Stimulated activated CD8-positive, alpha-beta memory T cell treated with anti-CD3 and anti-CD28 coated beads, Interleukin-4, amount 100 ng/mL, for 48 hours (primary cell): ENCODE measurements at places on chromosomes 12 and 14.

GRCh38 chr12:103996595-103996994 lies 30.9 kb downstream of the TDG start:
- DNase-seq: no peak

GRCh38 chr12:685388-685787 lies 22.1 kb upstream of the NINJ2 start:
- DNase-seq: peak; percentile 75

GRCh38 chr14:98229656-98230366 lies 1042.2 kb downstream of the BCL11B start:
- no peak for DNase-seq

GRCh38 chr14:33792009-33792719 lies 158.7 kb downstream of the EGLN3 start:
- no peak for DNase-seq

- DNase-seq: no peak
These were observed 25.0 kb downstream of the ERH start for GRCh38 chr14:69373104-69373503.

DNA sequence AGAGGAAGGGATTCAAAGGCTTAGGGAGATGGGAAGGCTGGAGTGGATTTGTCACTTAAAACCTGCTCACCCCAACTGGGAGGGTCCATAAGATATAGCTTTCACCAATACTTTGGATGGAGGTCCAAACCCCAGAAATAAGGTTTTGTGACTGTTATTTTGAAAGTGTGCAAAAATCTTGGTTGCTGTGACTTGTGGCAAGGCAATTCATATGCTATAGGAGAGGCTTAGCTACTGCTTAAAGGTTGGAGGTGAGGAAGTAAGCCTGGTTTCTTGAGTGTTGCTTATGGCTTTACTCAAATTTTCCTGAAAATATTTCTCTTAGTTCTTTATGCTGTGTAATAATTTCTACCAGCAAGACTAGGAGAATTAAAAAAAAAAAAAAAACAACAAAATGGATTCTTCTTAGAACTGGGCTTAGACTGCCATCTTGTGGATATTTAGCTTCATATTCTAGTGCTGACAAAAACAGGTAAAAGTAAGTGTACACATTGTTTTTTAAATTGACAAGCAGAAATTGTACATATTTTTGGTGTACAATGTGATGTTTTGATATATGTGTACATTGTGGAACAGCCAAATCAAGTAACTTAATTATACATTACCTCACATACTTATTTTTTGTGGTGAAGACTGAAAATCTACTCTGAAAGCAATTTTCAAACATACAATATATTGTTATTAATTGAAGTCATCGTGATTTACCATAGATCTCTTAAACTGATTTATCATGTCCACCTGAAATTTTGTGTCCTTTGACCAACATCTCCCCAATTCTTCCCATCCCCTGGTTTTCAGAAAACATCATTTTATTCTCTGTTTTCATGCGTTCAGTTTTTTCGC lies 23.0 kb downstream of the PDE6H start:
- DNase-seq: no peak

DNA sequence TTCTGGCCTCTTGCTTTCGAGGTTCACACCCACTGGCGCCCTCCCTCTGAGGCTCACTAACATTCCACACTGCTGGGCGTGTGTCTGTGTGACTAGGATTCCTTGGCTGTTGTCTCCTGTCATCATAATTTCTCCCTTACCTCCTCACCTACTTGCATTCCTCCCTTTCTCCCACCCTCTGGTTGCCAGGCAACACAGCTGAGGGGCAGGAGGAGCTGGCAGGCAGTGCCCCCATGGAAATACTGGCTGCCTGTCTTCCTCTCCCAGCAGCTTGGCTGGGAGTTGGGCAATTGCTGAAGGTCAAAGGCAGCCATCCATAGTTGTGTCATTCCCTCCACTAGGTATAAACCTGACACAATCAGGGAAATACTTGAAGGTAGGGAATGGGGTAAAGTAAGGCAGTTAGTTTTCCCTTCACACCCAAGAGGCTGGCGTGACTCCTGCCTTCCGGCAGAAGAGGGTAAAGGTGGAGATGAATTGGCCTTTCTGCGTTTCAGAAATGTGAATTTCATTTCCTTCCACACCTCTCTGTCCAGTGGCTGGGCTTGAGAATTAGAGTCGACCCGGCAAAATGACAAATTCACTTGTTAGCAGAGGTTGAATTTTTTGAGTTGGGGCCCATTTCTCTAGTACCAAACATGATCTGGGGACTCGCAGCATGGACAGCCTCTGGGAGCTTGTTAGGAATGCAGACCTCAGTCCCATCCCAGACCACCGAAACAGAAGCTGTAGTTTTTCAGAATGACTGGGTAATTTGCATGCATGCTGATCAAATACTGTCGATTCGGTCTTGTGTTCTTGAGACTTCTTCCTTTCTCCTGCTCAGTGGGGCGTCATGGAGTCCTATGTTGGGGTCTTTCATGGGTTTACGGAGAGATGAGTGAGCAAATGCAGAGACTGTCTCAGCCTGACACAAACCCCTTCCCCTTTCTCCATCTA lies 24.3 kb upstream of the EMP1 start:
- no peak for DNase-seq

GRCh38 chr14:62938778-62939177 lies 106.5 kb downstream of the KCNH5 start:
- DNase-seq: no peak

- DNase-seq: no peak
These were observed 23.8 kb upstream of the CCDC175 start for GRCh38 chr14:59600211-59600945.
